Stimulated activated CD8-positive, alpha-beta memory T cell treated with anti-CD3 and anti-CD28 coated beads, Interleukin-4, amount 100 ng/mL, for 48 hours (primary cell): ENCODE measurements at places on chromosomes 5 and 9.
A peak's percentile ranks its signal among the peaks of the same experiment; 100 is the strongest.

DNA sequence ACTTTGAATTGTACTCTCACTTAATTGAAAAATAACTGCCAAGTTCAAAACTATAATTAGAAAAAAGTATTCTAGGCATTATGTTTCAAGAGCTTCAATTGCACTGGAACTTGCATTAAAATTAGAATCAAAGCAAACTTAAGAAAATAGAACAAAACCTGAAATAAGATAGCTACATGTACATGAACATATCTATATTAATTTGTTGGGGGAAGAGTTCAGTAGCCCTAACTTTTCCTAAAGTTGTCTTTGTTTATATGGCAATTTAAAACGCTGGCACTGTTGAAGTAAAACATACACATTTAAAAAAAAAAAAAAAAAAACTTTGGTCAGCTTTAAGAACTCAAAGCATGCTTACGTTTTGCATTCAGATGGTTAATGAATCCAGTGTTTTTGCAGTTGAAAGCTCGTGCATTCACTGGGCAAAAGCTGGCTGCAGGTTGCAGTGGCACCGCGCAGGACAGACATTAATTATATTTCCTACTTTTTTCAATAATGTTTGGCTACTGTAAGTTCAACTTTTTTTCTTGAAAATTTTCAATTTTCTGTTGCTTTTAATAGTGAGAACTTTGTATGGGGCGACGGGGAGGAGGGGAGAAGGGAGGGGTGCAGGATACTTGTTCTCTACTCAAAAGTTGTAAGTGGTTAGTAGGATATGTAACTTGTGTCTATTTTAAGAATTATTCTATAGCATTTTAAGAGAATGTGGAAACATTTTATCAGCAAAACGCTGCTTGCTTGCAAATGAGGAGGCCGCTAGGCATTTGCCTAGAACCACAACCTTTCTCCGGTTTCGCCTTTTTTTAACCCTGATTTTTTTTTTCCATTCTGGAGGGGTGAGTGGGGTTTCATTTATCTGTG lies 3.9 kb downstream of the NR2F1 start:
- no peak for DNase-seq

DNA sequence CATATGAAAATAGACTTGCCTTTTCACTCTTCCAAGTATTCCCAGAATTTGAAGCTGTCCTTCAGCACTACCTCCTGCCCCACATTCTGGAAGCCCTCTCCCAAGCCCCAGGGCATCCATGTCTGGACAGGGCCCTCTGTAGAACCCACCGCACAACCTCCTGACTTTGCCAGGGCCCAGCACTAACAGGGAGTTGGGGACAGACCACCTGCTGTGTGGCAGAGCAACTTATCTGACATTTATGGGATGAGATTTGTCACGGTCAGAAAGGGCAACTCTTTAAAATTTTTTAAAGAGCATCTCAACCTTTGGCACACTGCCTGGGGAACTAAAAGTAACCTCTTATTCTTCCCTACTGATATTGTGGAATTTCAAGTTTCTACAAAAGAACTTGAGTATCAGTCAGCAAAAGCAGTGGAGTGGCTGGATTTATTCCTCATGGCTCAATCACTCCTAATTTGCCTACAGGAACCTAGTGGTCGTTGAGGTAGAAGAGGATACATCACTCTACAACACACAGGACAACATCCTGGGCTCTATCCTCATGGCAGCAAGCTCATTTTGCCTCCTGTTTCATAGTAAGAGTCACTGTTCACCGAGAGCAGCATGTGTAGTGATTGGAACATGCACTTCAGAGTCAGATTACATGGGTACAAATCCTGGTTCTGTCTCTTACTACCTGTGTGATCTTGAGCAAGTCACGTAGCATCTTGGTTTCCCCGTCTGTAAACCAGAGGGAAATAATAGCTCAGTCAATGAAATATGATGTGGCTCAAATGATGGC lies 285.3 kb downstream of the ENC1 start:
- DNase-seq, result no peak

DNA sequence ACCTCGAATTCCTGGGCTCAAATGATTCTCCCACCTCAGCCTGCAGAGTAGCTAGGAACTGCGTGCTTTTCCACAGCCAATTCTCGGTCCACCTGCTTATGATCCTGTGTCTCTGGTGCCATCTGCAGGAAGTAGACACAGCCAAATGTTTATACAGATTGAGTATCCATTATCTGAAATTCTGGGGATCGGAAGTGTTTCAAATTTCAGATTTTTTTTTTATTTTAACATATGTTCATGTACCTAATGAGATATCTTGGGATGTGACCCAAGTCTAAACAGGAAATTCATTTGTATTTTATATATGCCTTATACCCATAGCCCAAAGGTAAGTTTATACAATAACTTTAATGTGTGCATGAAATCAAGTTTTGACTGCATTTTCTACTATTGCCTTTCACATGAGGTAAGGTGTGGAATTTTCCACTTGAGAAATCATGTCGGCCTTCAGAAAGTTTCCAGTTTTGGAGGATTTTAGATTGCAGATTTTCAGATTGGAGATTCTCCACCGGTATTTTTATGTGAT lies 89.5 kb downstream of the ESM1 start:
- no peak for DNase-seq

DNA sequence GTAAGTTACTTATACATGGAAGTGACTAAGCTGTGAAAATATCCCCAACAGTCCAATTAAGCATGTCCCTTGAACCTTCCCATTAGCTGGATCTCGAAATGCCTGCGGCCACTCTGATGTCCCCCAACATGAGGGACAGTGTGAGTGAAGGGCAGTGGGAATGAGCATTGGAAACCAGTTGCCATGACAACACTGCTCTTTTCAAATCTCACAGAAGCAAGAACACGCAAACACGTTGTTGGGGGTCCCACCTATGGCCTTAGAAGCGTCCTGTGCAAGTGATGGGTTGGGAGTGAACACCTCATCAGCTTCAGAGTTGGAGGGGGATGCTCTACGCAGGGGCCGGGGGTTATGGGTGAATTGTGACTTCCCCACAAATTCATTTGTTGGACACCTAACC lies 205.9 kb downstream of the NXNL2 start:
- no peak for DNase-seq

DNA sequence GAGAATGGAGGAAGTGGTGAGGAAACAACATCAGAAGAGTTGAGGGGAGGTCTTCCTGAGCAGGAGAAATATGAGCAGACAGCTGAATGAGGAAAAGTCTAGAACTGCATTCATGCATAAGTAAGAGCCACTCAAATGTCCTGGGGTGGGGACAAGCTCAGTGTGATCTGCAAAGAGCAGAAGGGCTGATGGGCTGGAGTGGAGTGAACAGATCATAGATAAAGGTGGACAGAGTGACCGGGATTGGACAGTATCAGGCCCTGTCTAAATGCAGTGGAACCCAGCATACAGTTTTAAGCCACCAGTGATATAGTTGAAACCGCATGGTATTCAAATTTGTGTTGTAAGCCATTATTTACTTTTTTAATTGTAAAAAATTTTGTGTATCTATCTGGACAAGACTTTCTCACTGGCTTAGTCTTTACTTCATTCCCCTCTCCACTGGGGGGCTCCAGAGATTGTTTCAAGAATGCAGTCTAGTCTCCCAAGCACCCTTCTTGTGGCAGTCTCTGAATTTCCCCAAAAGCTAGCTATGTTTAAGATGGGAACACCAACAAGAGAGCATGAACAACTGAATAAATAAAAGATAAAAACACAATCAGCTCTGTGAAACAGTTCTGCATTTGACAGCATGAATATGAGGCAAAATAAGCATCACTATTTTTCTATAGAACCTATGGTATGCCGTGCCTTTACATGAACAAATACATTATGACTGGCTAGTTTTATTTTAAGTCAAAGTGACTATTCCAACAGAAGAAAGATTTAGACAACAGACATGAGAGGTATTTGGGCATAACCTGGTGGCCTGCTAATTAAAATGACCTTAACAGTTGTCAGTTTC lies 10.7 kb upstream of the STK32A start:
- no peak for DNase-seq

DNA sequence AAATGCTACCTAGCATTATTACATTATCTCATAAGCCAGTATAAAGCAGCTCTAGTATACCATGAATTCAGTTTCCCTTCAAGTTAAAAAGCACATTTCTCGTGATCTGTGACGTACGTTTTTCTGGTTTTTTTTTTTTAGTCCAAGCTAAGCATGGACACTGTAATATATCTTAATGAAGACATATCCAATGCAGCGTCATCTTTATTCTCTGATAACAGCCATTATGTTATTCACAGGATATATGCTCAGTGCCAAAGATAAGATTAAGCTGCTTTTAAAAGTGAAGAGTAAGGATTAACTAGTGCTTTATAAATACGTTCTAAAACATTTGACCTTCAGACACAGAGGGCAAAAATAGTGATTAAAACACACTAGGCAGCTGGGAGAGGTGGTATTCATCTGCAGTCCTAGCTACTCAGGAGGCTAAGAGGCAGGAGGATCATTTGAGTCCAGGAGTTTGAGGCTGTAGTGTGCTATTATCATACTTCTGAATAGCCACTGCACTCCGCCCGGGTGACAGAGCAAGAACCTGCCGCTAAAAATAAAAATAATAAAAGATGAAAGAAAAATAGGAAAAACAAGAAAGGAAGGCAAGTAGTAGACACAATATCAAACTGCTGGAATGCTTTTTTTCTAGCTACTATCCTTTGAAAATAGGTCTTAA lies 7.7 kb downstream of the CSNK1A1 start:
- no peak for DNase-seq

GRCh38 chr5:1827886-1828397 lies 26.7 kb downstream of the NDUFS6 start:
- DNase-seq, result peak; percentile 28

- DNase-seq, result no peak
Observed at GRCh38 chr5:42064821-42065220, 139.7 kb downstream of the FBXO4 start.

DNA sequence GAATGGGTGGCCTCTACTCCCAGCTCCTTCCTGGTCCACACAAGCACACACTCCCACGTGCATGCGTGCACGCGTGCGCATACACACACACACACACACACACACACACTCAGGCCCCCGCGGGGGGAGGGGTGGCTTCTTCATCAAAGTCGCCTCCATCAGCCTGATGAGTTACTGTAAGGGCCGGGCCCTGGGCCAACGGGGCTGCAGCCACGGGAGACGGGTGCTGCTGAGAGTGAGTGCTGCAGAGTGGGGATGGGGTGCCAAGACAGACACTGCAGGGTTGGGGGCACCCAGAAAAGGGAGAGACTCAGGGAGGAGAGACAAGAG lies 18.1 kb downstream of the CNTFR start:
- no peak for DNase-seq

DNA sequence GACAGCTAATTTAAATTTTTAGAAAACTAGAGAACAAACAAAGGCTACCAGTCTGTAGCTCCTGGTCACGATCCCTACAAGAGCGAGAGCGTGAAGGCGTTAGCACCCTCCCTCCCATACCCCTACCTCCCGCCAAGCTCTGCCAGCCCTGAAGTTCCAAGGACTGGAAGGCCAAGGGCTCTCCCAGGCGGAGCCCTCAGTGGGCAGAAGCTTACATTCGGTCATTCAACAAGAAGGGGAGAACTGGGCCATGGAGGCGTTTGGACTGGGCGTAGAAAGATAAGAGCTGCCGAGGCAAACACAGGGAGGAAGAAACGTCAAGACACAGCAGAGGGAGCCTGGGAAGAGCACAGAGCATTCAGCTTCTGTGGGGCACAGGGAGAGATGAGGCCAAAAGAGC lies 3.0 kb downstream of the MXD3 start:
- peak; percentile 20 for DNase-seq

DNA sequence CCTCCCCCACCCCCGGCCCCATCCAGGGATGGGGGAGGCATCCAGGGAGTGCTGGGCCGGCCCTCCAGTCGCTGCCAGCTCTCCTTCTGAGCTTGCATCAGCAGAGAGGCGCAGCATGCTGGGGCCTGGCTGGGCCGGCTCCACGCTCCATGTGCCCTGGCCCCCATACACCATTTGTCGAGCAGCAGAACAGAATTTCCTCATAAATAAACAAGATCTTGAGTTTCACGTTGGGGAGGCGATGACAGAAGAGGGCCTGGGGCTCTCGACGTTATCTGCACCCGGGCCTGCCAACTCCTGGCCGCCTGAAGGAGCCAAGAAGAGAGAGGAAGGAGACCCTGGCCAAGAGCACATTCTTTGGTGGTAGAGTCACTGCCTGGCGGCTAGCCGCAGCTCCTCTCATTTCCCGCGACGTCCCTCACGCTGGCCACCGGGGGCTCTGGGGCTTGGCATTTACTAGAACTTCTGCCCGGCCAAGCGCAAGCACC lies 177.0 kb downstream of the FGF18 start:
- no peak for DNase-seq

DNA sequence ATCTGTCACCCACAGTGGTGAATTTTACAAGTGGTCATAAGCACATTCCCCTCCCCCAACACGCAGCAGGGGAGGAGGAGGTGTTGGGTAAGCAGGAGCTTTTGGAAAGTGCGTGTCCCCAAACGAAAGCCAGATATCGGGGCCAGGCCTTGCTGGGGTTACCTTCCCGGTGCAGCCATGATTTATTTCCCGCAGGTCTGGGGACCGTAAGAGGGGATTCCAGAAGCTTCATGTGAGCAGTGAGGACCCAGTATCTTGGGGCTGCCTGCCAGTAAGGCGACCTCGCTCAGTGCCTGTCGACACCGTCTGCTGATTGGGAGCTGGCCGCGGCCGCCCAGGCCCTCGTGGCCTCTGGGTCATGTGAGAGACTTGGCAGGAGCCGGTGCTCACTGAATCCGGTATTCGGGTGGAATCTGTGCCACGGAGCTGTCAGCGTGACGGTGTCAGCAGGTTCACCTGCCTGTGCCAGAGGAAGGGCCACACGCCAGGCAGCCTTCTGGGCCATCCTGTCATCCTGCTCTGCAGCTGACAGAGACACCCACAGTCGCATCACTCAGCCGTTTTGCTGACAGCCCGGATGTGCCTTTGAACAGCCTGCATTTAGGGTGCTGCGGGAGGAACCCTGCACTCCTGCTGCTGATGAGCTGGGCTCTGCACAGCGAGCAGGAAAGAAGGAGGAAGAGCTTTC lies 37.3 kb downstream of the SEC61B start:
- peak; percentile 50 for DNase-seq

DNA sequence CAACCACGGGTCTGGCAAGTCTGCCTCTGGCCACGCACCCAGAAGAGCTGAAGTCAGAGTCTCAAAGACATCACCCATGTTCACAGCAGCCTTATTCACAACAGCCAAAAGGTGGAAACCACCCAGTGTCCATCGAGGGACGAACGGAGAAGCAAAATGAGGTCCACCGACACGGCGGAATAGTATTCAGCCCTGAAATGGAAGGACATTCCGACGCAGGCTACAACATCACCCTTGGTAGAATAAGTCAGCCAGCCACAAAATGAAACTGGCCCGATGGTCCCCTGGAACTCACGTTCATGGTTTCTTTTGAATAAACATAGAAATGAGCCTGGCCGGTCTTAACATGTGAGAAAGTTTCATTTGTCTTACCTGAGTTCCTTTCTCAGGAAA lies 16.9 kb downstream of the CCDC187 start:
- no peak for DNase-seq

- no peak for DNase-seq
Observed at GRCh38 chr9:13607481-13608441, 328.3 kb upstream of the MPDZ start.
